ENCODE measurements at places on chromosomes 16 and 17.

GRCh38 chr16:14289692-14290340 lies 218.7 kb downstream of the MRTFB start:
- peak; percentile 23 for DNase-seq

GRCh38 chr17:57940653-57941329 lies 14.4 kb downstream of the CUEDC1 start:
- no peak for DNase-seq

- no peak for DNase-seq
Observed at GRCh38 chr17:69452664-69453260, 38.3 kb downstream of the MAP2K6 start.

DNA sequence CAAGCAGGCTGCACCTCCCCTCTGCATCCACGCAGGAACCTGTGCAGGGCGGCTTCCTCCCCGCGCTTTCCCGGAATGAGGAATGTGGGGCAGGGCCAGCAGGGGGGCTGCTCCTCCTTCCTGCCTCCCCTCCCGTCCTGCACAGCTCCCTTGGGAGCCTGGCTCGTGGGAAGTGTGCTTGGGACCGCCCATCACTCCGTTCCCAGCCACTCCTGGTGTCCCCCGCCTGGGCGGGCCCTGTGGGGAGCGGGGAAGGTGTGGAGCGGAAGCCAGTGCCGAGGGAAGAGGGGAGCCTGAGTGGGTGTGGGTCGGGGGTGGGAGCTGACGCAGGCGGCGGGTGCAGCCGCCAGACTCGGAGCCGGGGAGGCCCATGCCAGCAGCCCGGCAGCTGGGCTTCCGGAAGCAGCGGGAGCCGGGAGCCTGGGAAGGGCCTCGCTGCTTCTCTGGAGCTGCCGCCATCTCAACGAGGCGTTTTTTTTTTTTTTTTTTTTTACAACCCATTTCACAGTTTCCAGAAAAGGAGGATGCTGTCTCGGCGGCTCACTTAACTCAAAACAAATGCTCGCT lies 24.1 kb downstream of the BAHCC1 start:
- no peak for DNase-seq

DNA sequence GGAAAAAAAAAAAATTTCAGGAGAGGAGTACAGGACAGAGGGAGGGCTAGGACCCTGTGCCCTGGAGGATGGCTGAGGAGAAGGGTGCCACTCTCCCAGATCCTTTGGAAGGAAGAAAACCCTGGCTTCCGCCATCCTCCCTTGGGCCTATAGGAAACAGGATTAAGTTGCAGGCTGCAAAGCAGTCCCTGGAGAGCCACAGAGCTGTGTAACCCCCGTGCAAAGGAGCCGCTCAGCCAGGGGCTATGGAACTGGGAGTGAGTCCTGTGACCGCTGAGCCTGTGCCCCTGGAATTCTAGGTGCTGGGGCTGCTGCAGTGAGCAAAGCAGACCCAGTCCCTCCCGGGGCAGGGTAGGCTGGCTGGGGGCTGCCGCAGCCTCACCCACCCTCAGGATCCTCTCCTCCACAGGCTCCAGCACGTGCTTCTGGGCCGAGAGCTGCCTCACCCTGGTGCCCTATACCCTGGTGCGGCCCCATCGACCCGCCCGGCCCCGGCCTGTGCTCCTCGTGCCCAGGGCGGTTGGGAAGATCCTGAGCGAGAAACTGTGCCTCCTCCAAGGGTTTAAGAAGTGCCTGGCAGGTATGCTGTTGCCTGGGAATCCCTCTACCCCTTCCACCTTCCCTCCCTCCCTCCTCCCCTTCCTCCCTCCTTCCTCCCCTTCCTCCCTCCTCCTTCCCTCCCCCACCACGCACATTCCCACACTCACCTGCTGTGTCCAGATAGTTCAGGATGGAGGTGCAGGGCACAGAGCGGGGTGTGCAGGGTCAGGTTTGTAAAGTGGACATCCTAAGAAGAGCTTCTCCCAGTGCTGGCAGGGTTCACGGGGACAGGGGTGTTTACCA lies 15.3 kb downstream of the SGSH start:
- DNase-seq = no peak

GRCh38 chr17:30557916-30558685 lies 80.9 kb downstream of the GOSR1 start:
- no peak for DNase-seq

DNA sequence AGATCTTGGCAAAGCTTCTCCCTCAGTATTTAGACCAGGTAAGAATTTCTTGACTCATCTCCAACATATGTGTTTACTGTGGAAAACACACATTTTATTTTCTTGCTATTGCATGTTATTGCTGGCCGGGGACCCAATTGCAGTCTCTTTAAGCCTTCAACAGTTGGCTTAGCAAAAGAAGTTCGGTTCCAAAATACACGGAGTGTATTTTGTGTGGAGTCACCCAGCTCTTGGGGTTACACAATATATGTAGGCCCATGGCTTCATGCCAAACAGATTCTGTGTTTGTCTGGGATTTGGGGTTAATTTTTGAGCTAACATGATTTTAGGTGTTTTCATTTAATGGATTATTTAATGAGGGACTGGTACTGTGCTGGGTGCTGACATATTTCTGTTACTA lies 4.0 kb downstream of the ALDH3A2 start:
- no peak for DNase-seq

DNA sequence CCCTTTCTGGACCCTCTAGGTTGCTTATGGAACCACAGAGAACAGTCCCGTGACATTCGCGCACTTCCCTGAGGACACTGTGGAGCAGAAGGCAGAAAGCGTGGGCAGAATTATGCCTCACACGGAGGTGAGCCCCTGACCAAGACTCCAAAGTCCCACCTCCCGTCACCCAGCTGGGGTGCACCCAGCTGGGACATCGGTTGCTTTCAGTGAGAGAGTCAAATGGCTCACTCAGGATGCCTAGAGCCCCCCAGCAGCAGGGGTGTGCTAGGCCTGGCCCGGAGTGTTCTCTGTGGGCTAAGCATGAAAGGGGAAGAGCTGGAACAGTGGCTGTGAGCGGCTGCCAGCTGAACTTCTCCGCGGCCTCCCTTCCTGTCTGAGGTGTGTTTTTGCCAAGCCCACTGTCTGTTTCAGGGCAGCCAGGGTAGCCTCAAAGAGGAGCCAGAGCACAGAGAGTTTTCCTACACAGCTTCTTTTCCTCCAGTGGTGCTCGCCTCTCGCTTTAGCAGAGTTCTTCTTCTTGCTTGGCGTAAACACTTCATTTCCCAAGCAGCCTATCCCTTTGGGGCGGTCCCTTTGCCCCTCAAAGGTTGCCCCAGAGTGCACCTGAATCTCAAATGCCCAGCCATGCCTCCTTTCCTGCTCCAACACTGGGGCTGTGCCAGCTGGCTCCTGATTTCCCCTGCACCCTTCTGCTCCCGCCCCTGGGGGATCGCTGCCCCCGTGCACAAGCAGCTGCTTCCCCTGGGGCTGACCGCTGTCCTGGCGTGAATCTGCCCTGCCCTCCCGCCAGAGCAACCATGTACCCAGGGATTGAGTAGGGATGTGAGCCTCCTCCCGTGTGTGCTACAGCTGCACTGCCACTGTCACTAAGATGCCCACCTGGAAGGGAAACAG lies 2.6 kb upstream of the CHAD start:
- DNase-seq = no peak

DNA sequence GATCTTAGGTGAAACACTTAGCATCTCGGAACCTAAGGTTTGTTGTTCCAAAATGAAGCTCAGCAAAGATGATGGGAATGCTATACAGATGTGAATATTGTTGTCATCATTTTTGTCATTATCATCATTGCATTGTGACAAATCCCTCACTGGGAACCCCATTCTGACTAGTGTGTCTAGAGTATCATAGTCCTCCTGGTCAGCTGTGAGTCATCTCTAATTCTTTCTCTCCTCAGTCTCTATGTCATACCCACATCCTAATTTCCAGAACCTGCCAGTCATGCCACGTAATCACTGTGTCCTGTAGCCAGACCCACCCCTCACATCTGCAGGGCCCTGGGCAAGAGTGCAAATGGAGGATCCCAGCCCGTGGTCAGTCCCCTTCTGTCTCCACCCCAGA lies 60.5 kb upstream of the CLEC3A start:
- no peak for DNase-seq

DNA sequence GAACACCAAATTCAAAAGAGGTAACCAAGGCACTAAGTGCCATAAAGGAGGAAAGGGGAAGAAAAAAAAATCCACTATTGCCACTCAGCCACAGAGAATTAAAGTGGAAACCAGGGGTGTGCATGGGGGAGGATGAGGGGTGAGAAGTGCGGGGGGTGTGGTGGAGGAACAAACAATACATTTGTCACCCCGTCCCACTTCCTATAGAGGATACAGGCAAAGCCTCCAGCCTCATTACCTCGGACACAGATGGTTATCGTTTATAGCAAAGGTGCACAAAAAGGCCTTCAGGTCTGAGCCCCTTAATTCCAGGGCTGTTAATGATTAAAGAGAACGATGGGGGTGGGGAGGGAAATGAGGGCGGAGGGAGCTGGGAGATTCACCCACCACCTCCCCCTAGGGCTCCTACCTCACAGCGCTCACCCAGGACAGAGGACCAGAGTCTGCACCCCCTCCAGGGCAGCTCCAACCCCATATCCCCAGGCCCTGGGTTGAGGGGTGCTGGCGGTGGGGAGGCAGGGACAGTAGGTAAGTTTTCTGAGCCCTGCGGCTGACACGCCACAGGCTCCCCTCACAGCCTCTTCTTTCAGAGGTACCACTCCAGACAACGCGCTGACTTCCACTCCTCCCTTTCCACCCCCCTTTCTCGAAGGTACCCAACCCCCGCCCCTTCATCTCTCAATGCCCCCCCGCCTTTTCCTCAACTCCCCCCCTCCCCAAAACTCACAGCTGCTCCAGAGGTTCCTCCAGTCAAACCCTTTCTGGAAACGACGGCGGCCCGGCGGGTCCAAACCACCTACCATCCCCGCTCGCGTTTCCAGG lies 470 bp downstream of the DCUN1D3 start:
- no peak for DNase-seq

GRCh38 chr17:46810837-46811236 lies 7.7 kb downstream of the WNT3 start:
- DNase-seq = no peak

DNA sequence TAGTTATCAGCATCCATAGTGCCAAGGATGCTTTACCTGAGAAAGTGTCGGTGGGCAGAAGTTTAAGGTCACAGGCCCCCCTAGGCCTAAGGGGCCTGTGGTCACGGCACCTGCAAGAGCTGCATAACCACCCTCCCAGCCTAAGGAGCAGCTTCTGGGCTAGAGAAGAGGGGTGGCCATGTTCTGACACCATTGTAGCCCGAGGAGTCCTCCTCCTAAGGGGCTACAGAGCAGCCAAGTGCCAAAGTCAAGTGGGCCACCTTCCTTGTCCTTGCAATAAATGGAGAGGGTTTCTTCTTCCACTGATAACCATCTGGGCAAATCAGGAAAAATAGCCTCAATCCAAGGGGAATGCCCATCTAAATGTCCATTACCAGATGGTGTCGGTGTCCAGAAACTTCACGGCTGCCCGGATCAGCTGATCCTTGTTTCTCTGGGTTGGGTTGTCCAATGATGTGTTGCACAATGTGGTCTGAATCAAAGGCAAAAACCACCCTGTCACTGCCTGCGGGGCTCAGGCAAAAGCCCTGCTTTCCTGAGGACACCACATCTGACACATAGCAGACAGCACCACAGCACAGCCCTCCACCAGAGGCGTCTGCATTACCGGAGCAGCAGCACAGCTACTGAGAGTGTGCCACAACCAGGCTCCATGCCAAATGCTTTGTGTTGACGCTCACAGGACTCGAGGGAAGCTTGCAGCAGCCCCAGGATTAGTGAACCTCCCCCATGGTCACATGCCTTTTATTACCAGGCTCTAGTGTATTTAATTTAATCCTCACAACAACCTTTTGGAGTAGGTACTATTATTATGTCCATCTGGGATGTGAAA lies 12.8 kb downstream of the ATPAF2 start:
- no peak for DNase-seq

- DNase-seq = no peak
Observed at GRCh38 chr16:22093996-22094395, 1.7 kb downstream of the VWA3A start.

- DNase-seq = no peak
Observed at GRCh38 chr17:33328129-33328528, 35.0 kb upstream of the ASIC2 start.

- DNase-seq = no peak
Observed at GRCh38 chr16:51163366-51163765, 12.3 kb upstream of the SALL1 start.

DNA sequence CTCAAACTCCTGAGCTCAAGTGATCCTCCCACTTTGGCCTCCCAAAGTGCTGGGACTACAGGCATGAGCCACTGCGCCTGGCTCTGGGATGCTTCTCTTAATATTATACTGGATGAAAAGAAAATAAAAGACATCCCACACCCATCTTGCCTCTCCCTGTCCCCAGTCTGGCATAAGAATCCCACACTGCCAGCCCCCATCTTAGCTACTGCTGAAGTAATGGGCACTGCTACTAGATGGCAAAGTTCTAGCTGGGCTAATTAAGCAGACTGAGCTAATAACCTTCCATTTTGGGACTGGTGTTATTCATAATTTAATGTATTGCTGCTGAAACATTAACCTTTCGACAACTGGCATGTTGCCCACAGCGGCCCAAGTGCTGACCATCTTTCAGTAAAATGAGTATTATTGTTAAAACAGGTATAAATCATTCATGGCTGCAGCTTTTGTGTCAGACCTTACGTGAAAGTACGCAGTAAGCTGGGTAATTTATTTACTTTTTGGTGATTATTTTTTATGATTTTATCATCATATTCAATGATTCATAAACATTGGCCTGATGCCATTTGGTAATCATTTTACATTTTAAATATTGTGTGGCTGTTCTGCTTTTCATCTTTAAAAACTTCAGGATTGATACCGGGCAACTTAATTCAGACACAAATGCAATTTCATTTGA lies 47.4 kb upstream of the ZFHX3 start:
- DNase-seq = no peak

GRCh38 chr17:75876938-75877751 lies 1.2 kb downstream of the TRIM47 start:
- no peak for DNase-seq

GRCh38 chr17:78598013-78598471 lies 20.8 kb upstream of the DNAH17 start:
- no peak for DNase-seq

GRCh38 chr17:50135316-50136095 lies 5.5 kb upstream of the SAMD14 start:
- no peak for DNase-seq

GRCh38 chr17:69525920-69526841 lies 111.7 kb downstream of the MAP2K6 start:
- DNase-seq = peak; percentile 1

- DNase-seq = no peak
Observed at GRCh38 chr16:368388-369158, 1.8 kb downstream of the MRPL28 start.

GRCh38 chr17:33267271-33267790 lies 25.8 kb downstream of the ASIC2 start:
- DNase-seq = no peak

All from CD4-positive, alpha-beta T cell treated with Interleukin-6 at 100 ng/mL for 8 hours (primary cell).